Left renal pelvis (tissue), 4 donors: ENCODE measurements at places on chromosomes 7 and 10.

DNA sequence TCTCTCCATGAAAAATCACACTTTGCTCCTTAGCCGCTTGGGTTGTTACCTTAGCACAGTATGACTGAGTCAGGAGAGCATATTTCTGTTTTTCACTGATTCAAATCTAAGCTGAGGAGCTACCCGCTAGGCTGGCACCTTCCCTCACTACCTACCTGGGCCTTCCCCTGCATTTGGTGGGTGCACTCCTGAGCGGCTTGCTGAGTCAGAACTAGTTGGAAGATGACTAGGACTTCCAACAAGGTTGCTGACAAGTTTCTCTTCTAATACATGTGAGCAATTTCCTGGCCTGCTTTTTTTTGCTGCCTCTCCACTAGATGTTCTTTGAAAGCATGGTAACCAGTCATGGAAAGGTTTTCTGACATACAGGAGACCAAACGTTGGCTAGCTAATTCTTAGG, 43.8 kb upstream of the SEC61G start:
- no peak for DNase-seq

DNA sequence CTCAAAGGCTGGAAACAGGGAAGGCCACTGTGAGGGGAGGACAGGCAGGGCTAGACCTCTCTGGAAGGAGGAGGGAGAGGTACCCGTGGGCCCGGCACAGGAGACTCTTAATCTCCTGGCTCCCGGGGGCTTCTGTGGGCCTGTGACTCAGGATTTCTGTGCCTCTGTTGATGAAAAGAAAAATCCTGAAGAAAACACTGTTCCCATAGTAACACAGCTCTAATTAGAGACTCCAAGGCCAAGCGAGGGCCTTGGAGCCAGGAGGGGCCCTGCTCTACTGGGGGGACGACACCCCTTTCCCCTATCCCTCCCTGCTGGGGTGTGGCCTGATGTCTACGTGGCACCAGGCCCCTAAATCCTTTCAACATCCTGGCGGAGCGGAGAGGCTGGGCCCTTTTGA, 174.1 kb upstream of the TNRC18 start:
- no peak for DNase-seq

DNA sequence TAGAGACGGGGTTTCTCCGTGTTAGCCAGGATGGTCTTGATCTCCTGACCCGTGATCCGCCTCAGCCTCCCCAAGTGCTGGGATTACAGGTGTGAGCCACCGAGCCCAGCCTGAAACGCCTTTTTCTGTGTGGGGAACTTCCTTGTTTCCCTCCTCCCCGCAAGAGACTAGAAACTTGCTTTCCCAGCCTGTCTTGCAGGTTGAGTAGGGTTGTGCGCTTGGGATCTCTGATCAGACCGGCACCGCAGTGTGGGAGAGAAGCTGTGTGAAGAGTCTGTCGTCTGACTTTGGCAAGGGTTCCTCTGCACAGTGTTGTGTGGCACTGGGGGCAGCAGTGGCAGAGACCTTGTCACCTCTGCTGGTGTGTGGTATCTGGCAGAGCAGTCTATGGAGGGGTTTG, 28.9 kb downstream of the RBM17 start:
- no peak for DNase-seq

GRCh38 chr10:92729886-92730285, 40.1 kb downstream of the HHEX start:
- no peak for DNase-seq

GRCh38 chr7:30646154-30646553, 36.1 kb downstream of the CRHR2 start:
- DNase-seq: no peak

- DNase-seq: no peak
Observed at GRCh38 chr10:2985729-2986232, 81.6 kb upstream of the PFKP start.

DNA sequence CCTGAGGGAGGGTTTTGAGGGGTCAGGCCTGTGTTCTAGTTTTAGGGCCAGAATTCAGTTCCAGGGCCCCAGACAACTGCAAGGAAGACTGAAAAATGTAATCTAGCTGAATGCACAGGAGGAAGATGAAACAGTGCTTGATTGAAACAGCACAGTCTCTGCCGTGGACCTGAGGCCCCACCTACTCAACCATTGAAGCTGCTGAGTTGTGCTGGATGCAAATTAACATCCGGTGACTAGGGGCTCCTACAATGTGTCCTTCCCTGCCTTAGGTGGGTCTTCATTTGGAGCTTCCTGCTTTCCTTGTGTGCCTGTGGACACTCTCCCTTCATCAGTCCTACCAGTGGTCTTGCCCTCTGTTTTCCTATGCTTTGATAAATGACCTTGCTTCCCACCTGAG, 5.7 kb downstream of the GLRX3 start:
- no peak for DNase-seq

GRCh38 chr7:67655168-67655567, 658.5 kb downstream of the TYW1 start:
- no peak for DNase-seq

GRCh38 chr10:65375528-65375927, 1550.3 kb upstream of the LRRTM3 start:
- DNase-seq: no peak

DNA sequence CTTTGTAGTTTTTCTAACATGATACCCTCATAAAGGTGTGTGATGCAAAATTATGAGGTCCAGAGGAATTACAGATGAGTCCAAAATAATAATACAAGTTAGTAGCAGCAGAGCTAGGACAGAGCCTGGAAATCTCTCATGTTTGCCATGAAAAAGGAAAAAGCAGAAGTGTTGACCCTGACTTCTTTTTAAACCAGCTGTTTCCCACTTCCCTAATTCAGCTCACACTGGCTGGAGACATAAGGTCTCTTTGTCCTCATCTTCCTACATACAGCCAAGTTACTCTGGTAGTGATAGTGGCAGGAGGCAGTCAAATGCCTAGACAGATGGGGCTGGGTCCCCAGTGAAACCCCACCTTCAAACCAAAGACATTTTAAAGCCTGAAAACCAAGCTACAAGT, 269.2 kb downstream of the C7orf25 start:
- DNase-seq: no peak

- peak; percentile 18 for DNase-seq
Observed at GRCh38 chr7:3482147-3482921, 181.3 kb downstream of the SDK1 start.

GRCh38 chr10:87866412-87866974, 3.1 kb downstream of the PTEN start:
- DNase-seq: no peak

- no peak for DNase-seq
Observed at GRCh38 chr10:69179089-69179742, 818 bp upstream of the SUPV3L1 start.

DNA sequence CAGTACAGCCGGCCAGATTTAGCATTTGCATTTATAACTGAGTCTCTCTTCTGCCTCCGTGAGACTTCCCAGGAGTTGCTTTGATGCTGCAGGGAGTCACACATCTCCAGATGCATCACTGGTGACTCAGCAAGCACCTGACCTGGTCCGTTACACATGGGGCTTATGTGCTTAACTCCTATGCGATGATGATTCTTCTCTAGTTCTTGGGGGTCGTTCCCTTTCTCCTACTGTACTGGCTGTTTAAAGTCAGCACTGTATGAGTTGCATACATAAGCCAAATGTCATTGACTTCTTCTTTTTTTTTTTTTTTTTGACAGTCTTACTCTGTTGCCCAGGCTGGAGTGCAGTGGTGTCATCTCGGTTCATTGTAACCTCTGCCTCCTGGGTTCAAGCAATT, 13.0 kb upstream of the AKR1E2 start:
- no peak for DNase-seq

GRCh38 chr7:158651968-158652565, 52.5 kb downstream of the NCAPG2 start:
- DNase-seq: no peak

DNA sequence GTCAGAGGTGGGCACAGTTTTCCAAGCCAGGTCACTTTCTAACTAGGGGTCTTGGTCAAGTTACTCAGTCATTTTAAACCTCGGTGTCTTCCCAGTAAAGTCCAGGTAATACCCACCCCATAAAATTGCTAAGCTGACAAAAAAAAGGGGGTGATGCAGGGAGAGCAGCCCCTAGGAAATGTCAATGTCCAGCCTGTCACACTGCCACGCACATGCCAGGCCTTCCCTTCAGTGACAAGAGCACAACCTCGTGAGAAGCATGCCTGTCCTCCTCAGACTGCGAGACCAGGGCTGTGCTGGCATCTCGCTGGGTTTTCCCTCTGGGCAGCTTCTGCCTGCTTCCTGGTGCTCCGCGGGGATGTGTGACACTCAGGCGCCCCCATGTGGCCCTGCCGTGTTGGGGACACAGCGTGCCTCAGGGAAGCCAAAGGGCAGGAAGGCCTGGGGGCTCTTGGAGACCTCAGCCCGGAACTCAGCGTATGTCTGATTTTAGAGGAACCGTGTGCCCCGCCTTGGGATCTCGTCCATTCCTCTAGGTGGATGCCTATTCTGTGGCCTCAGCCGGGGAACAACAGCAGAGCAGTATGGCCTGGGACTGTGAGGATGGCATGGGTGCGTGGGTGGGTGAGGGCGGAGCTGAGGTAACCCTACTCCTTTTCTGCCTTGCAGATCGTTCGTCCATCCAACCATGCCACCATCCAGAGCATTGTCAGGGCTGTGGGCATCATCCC, 10.2 kb upstream of the GDF2 start:
- peak; percentile 46 for DNase-seq

DNA sequence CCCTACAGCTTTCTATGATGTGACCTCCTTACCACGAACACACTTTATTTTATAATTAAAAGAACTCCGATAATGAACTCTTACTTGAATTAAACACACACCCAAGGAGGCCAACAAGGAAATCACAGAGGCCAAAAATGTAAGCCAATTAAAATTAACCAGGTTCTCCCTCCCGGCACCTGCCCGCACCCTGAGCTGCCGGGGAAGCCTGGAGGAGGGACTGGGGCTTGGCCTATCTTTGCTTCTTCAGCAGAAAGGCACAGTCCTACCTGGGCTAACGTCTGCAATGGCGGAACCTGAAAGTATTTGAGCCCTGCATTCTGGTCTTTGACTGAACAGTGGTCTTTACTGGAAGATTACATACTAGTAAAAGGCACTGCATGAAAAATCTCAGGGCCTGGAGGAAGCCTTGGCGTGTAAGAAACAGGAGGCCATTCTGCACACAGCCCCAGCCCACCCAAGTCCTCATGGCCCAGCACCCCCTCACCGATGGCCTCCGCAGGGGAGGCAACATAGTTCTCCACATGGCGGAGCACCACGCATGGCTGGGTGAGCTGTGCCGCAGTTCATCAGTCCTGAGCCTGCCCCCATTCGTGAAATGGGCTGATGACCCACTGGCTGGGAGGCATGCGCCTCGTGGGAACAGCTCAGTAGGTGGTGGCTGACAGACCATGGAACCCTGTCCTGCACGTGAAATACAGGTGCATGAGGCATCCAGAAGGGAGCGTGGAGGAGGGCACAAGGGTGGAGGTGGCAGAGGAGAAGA, 173.8 kb downstream of the PARD3 start:
- DNase-seq: no peak

GRCh38 chr10:21626457-21627161, 92.6 kb downstream of the MLLT10 start:
- no peak for DNase-seq

GRCh38 chr7:99693427-99694200, 13.8 kb upstream of the CYP3A5 start:
- no peak for DNase-seq

DNA sequence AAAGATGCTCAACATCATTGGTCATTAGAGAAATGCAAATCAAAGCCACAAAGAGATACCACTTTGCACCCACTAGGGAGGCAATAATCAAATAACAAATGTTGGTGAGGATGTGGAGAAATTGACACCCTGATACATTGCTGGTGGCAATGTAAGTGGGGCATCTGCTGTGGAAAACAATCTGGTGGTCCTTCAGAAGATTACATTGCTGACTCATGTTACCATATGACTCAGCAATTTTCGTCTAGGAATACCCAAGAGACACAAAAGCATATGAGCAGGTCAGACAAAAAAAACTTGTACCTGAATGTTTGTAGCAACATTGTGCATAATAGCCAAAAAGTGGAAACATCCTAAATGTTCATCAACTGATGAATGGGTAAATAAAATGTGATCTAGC, 4.9 kb upstream of the CLDN3 start:
- DNase-seq: no peak

- DNase-seq: no peak
Observed at GRCh38 chr7:22351329-22351692, 5.6 kb downstream of the RAPGEF5 start.

- no peak for DNase-seq
Observed at GRCh38 chr10:43983856-43984271, 335.2 kb upstream of the ZNF32 start.

DNA sequence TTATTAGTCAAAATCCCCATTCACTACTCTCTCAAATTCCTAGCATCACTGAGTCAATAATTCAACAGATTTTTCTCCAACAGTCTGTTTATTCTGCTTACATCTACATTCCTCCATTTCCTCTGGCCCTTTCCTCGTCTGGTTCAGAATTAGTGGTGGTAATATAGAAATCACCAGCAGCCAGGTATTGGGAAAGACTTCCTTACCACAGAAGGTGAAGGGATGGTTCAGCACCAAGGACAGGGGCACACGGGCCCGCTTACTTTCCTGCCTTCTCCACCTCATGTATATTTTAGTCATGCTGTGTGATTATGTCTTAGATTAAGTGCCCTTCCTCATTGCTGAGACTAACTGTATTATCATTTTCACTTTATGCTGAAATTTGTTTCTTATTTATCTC, 70.4 kb upstream of the APBB1IP start:
- DNase-seq: peak; percentile 72

GRCh38 chr10:47380341-47381102, 3.6 kb downstream of the ZNF488 start:
- DNase-seq: no peak

DNA sequence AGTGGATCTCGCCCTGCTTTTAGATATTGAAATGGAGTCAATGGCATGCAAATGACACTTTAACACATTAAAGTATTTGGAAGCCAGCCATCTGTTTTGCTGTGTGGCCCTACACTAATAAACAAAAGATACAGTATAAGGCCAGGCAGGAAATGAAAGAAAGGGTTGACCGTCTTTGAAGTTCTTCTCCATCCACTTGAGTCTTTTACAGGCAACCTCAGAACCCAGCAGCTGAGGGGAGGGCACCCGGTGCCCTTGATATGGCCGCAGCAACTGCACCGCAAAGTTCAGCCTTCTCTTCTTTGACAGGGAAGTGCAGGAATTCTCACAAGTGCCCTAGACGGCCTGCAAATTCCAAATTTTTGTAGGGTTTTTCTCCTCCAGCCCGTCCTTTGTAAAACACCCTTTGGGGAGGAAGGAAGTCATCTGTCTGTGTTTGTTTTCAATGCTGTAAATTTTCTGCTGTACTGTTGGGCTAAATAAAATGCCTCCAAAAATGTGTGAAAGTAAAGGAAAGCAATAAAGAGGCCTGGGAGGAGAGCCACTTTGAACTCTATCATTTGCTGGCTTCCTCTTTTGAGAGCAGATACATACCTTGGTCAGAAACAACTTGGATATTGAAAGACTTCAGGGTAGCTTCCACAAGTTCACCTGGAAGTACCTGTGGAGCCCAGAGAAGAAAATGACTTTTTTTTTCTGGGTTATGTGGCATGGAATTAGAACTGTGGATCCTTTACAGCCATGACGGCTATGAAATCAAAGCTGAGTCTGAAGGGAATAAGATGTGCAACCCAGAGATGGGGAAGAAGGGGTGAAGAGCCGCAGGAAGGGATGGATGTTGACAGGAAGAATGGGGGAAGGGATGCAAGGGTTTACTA, 3.6 kb downstream of the HOXA1 start:
- no peak for DNase-seq

GRCh38 chr10:18607503-18608378, 43.6 kb downstream of the NSUN6 start:
- no peak for DNase-seq
